ENCODE measurements at places on chromosomes 12 and 14.

GRCh38 chr14:98858158-98858557 is 413.8 kb downstream of the BCL11B start:
- no peak for DNase-seq

- DNase-seq, result no peak
Measured at GRCh38 chr12:64571411-64571810, 38.9 kb upstream of the RASSF3 start.

- DNase-seq, result no peak
Measured at GRCh38 chr14:57326253-57326652, 57.5 kb downstream of the AP5M1 start.

GRCh38 chr12:52232674-52233461 is at the start of gene KRT7:
Gene KRT7 (plus strand): TSS chr12:52233243. CDS start chr12:52233297, 54 bp downstream.
- no peak for DNase-seq

GRCh38 chr12:9086087-9086486 is 29.6 kb downstream of the A2M start:
- DNase-seq, result no peak

Data from activated CD8-positive, alpha-beta memory T cell treated with anti-CD3 and anti-CD28 coated beads, Interleukin-2, amount 10 ng/mL, durations not matched to agents 7 days and 5 days (primary cell).